ENCODE measurements at places on chromosomes 7 and 10.

- DNase-seq = no peak
Observed at GRCh38 chr7:105164751-105165150, 150.7 kb downstream of the KMT2E start.

GRCh38 chr10:58351616-58352578 lies 17.1 kb downstream of the UBE2D1 start:
- no peak for DNase-seq

- no peak for DNase-seq
Observed at GRCh38 chr7:12287901-12288300, 76.8 kb downstream of the TMEM106B start.

GRCh38 chr7:34756691-34757090 lies 98.7 kb downstream of the NPSR1 start:
- DNase-seq = peak; percentile 51

- DNase-seq = no peak
Observed at GRCh38 chr10:2556883-2557282, 510.5 kb upstream of the PFKP start.

DNA sequence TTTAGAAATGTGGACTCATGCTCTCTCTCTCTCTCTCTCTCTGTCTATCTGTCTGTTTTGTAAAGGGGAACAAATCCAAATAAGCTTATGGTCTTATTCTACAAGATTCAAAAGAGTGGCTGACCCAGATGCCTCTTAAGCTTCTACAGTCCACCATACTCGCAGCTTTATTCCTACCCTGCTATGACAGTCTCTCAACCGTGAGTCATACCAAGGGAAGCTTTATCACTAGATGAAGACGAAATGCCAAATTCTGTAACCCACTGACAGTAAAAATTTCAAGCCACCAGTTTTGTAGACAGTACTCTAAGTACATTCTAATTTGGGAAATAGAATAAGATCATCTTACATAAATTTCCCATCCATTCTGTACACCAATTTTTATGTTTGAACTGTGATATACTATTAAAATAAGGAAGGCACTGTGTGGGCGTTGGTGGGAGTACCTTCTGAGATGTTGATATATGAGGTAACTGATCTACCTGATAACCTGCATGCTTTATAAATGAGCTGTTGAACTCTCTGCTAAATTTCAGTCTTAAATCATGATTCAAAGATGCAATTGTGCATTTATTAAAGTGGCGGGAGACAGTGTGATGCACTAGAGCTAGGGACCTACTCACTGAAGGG lies 153.2 kb downstream of the KLF6 start:
- DNase-seq = no peak

DNA sequence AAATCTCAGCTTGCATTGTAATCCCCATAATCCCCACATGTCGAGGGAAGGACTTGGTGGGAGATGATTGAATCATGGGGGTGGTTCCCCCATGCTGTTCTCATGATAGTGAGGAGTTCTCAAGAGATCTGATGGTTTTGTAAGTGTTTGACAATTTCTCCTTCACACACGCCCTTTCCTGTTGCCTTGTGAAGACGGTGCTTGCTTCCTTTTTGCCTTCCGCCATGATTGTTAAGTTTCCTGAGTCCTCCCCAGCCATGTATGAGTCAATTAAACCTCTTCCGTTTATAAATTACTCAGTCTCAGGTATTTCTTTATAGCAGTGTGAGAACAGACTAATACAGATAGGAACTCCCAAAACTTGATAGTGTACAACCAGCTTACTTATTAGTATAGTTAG lies 98.6 kb downstream of the CREM start:
- no peak for DNase-seq

DNA sequence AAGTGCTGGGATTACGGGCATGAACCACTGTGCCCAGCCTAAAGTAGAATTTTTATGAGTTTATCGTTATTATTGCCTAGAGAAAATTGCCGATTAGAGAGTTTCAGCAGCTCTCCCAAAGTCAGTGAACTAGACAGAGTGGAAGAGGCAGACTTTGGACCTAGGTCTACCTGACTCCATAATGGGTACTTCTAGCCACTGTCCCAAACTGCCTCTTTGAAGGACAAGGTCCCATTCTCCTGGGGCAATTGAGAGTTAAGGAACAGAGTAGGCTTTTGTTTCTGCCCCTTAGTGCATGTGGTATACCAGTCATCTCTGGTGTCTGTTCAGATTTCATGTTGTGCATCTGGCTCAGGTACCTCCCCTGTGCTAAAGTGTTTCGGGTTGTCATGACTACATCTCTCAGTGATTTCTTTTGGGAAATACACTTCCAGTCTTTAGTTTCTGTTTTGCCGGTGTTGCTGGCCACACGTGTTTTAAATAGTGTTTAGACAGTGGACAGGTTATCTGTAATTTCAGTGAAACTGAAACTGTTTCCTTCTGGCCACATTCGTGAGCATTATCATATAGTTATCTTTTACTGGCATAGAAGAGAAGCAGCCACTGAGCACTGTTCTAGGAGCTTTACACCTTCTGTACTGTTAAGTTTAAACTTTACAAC lies 4.7 kb downstream of the TMEM236 start:
- peak; percentile 79 for DNase-seq

GRCh38 chr7:21749378-21749777 lies 196.3 kb downstream of the CDCA7L start:
- no peak for DNase-seq

GRCh38 chr10:22598478-22598877 lies 115.9 kb downstream of the PIP4K2A start:
- no peak for DNase-seq

DNA sequence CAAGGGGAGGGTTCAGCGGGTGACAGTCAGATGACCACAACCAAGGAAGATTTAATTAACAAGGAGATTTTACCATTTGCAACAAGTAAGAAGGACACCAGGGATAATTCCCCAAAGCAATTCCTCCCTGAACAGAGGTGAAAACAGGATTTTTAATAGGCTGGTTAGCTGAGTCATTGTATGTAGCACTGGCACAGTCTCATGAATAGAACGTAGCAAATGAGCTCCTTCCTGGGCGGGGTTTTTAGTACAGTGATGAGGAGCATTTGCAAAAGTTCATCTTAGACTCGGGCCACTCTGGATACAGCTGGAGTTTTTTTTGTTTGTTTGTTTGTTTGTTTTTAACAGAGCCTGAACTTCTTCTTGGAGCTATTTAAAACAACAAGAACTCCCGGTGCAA lies 39.0 kb downstream of the TAC1 start:
- DNase-seq = no peak

- DNase-seq = no peak
Observed at GRCh38 chr10:44981172-44982113, 2.8 kb upstream of the DEPP1 start.

DNA sequence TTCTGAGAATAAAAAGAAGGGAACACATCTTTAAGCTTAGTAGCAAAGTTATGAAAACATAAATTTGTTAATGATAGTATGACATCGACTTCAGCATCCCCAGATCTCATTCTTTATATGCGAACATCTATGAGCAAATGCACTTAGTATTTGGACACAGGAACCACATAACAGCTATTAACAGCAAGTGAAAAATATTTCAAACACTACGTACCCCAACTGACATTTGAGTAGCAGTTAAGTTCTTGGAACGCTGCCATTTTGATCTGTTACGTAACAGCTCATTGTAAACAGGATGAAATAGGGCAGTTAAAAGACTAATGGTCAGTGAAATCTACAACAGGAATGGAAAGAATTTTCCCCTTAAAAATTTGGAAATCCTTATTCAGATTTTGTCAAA lies 428.9 kb downstream of the TNS3 start:
- DNase-seq = no peak

DNA sequence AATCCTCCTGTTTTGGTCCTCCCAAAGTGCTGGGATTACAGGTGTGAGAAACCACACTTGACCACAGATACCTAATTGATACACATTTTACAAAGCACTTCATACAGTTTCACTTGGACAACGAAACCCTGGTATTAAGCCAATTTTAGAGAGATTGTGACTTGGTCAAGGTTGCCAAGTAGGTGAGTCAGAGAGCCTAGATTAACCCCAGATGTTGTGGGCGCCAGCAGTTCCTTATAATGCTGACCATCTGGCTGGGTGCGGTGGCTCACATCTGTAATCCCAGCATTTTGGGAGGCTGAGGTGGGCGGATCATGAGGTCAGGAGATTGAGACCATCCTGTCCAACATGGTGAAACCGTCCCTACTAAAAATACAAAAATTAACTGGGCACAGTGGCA lies 4.9 kb upstream of the PHKG1 start:
- peak; percentile 95 for DNase-seq

DNA sequence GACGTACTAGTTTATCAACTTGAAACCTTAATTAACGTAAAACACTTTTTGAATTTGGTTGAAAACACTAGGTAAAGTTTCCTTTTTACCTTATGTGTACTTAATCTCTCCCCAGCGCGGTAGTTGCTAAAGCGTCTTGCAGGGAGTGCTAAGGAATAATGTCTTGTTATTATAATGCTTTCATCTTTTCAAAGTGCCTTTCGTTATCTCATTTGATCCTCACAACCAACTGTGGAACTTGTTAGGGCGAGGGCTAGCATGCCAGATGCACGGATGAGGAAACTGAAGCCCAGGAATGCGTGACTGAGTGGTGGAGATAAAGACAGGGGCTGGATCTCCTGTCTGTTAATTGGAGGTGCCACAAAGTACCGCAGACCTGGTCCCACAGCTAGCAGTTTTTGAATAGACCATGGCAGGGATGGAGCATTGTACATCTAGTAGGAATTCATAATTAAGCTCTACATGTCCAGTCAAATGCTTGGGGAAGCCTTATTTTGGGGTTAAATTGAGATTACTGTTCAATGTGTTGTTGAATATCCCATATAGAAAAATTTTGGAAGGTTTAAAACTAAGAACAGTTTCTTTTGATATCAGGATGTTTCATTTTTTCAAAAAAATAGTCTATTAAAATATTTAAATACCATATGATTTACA lies 234.3 kb downstream of the SH2D4B start:
- DNase-seq = no peak

GRCh38 chr10:76643511-76643911 lies 994.1 kb downstream of the KCNMA1 start:
- DNase-seq = no peak

GRCh38 chr7:4823441-4824119 lies 38.2 kb downstream of the PAPOLB start:
- DNase-seq = no peak

- DNase-seq = no peak
Observed at GRCh38 chr10:27344568-27345454, 104.2 kb upstream of the ACBD5 start.

DNA sequence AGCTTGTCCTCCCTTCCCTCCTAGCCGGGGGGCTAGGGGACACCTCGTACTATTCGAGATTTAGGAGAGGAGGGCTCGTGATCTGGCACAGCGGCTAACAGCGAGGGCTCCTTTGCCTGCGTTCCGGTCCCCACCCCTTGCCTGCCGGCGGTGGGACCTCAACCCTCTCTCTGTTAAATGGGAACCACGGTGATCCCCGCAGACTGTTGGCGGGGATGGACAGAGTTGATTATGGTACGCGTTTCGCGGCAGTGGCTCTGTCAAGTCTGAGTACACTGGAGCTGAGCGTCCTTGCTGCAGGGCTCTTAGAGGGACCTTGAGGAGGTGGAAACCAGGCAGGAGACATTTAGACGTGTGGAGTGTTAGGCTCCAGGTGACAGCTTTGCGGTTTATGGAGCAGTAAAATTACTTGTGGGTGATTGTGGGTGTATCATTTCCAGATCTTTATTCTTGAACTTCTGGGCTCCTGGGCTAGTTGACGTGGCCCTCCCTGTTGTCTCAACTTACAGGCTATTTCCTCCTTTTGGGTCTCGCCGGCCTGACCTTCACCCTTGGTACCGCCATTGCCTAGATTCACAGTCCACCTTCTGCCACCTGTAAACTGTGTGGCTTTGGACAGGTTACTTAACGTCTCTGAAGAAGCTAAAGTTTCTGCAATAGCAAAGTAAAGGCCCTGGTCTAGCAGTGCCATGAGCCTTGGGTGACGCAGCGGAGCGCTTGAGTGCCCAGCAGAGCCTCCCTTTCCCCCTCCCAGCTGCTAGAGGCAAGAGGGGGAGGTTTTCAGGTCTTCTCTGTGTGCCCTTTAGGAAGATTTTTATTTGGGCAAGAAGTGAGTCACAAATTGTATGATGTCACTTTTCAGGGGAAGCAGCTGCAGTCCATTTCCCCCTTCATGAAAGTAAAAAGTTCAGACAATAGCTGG lies 739 bp downstream of the CASP7 start:
- DNase-seq = peak; percentile 55

- DNase-seq = no peak
Observed at GRCh38 chr10:27783660-27784059, 38.0 kb upstream of the MKX start.

DNA sequence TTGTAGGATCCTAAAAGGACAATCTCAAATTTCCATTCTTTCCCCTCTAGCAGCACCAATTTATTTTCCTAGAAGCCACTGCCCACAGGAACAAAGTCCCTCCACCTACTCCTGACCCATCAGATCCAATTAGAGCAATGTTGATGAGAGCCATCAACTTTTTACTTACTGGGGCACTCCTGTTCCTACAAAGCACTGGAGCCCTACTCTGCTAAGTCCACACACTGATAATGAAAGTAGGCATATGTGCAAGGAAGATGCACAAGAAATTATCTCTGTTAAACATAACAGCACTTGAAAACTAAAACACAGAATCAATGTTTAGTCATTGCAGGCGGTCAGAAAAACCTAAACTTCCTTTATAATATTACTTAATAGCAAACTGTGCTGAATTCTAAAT lies 3.6 kb downstream of the HERPUD2 start:
- no peak for DNase-seq

GRCh38 chr10:43912469-43912868 lies 263.8 kb upstream of the ZNF32 start:
- DNase-seq = no peak

DNA sequence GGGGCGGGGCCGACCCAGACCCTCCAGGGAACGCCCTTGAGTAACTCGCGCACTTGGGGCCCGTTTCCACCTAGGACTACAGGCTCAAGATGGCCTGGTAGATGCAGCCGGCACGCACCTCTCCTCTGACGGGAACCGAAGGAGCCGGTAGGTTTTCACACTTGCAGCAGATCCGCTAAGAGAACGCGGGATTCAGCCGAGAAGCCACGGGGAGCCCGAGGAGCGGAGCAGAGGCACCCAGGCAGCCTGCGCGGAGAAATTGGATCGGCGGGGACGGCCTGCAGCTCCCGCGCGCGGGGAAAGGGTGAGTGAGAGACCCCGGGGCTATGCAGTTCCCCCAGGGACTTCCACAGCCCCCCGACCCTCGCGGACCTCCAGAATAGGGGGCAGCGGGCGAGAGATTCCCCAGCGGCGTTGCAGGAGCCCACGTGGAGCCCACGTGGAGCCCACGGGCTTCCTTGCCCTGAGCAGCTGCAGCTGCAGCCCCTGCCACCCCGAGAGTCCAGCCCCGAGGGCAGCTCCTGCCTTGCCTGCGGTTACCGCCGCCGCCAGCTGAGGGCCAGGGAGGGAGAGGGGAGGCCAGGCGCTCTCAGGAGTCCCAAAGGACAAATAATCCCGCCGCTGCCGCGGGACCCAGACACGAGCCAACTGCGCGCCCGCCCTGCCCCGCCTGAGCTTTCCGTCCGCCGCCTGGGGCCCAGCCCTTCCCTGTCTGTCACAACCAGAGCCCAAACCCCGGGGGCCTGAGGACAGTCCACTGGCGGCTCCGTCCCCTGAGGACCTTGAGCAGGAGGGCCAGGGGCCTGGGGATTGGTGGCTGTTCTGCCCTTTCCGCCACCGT lies 13.1 kb downstream of the IFT22 start:
- peak; percentile 82 for DNase-seq

All from RPMI8226 (cell line).